ENCODE measurements at places on chromosomes 1 and 21. TPM values are rescaled to one million over a fixed set of nuclear protein-coding genes. Genes with fewer than 3 reads are reported as not detected.

DNA sequence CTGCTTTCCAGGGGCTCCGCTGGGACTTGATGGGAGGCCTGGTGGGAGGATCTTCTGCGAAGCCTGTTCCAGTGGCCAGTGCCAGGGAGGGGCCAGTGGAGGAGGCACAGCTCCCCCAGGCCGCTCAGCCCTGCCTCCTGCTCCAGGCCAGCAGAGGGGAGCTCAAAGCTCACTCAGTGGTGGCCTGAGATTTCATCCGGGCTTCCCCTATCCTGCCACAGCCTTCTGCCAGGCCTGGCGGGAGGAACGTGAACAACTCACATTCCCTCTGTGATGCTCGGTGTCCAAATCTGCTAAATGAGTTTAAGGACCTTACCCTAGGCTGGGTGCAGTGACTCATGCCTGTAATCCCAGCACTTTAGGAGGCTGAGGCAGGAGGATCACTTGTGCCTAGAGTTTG is 3.3 kb downstream of the CLCNKB start:
- H3K27ac ChIP-seq = no peak overlapping the region
- peak; percentile 15 for DNase-seq
- H3K27me3 ChIP-seq = no peaks in the 10 kb centered on the region
- no peak overlapping the region for H3K4me3 ChIP-seq

GRCh38 chr21:45972716-45973474 is 8.7 kb upstream of the COL6A1 start:
- H3K36me3 ChIP-seq = no peaks in the 10 kb centered on the region
- H3K4me3 ChIP-seq = peak overlapping the region; percentile 37
- H3K27me3 ChIP-seq = no peaks in the 10 kb centered on the region

Gene OR6N1
- total RNA-seq = not detected

GRCh38 chr1:14954210-14954609 is 199.3 kb upstream of the TMEM51 start:
- no peaks in the 10 kb centered on the region for H3K27me3 ChIP-seq
- no peak overlapping the region for H3K27ac ChIP-seq
- peaks cover 5% of the 10 kb centered on the region for H3K4me1 ChIP-seq
- H3K36me3 ChIP-seq = peaks cover 1% of the 10 kb centered on the region

Gene GBP4
- 0.77 TPM for total RNA-seq

DNA sequence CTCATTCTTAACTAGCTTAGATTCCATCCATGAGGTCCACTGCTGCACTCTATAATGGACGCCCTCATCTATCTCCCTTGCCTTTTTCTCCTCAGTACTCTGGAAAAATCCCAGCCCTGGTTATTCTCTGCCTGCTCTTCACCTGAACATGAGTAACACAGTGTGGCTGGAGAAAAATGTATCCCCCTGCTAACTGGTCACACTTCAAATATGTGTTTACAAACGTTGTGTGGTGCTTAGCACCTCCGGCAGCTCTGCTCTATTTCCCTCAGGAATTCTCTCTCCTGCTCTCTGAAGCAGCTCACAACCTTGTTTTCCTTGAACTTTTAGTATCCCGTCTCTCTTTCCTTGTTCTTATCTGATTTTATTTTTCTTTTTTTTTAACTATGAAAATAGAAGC is 4.1 kb downstream of the SCCPDH start:
- no peak overlapping the region for H3K4me3 ChIP-seq
- H3K27ac ChIP-seq = no peak overlapping the region
- H3K4me1 ChIP-seq = no peaks in the 10 kb centered on the region
- H3K36me3 ChIP-seq = peaks cover 3% of the 10 kb centered on the region

Gene SLC1A7
- total RNA-seq = 0.33 TPM

DNA sequence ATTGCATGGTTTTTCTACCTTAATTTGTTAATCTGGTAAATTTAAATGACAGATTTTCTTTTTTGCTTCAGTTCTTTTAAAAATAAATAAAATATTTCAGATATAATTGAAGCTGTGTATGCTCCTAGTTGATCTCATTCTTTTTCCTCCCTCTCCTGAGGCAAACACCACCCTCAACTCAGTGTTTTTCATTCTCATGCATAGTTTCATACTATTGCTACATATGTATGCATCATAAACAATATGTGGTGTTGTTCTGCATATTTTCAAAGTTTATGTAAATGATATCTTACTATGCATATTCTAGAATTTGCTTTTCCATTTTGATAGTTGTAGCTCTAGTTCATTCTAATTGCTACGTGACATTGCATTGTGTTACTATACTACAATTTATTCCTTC is 257.2 kb upstream of the POU3F1 start:
- no peaks in the 10 kb centered on the region for H3K4me1 ChIP-seq
- no peak overlapping the region for H3K4me3 ChIP-seq

Gene MRPL39
- 34.5 TPM for total RNA-seq

DNA sequence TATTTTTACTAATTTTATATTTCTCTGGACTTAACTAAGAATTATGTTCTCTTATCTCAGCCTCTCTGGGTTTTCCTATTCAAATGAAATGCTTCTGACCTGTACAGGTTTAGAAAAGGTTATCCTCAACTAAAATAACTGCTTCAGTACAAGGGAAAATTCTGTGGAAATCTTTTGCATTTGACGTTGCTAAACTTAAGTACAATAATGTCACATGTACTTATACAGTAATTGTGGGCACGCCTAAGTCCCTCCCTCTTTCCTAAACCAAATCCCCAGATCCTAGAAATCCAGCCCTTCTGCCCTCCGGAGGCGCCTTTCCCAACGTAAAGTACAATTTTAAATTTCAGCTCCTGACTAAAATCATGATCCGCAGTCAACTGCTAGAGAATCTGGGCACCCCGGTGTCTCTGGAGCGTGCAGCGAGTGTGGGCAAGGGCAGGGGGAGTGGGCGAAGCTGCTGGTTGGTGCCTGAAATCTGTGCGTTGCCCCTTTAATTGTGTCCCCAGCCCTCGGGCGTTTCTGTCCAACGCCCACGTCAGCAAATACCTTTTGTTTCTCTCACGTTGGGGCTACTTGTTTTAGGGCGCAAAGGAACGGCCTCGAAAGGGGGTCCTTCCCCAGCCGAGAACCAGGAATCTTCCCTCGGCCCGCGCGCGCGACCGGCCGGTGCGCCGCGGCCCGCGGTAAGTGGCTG is at the start of gene ZBTB8A:
ZBTB8A (plus strand) TSS at position 541 of the 697 bp plus-strand sequence. CDS start 53,505 bp downstream, outside the sequence.
- DNase-seq = peak; percentile 68
- H3K4me3 ChIP-seq = peak within 1 kb of the TSS; percentile 72
- H3K4me1 ChIP-seq = no peaks in the 10 kb centered on the region
- H3K27me3 ChIP-seq = no peaks in the 10 kb centered on the region
- H3K36me3 ChIP-seq = no peaks in the 10 kb centered on the region

DNA sequence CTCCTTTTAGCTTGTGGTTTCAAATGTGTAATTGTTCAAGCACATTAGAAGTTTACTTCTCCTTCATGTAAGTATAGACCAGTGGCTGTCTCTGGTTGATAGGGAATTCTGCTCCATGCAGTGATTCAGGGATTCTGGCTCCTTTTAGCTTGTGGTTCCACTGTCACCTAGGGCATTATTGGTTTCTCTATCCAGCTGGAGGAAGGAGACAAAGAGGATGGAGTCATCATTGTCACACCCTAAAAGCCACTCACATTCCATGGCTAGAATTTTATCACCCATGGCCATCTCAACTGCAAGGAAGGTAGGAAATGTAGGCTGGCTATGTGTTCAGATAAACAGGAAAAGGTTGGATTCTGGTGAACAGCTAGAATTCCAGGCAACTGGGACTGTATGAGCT is 131.2 kb downstream of the URB2 start:
- H3K27ac ChIP-seq = no peak overlapping the region
- no peaks in the 10 kb centered on the region for H3K4me1 ChIP-seq
- no peaks in the 10 kb centered on the region for H3K27me3 ChIP-seq
- H3K4me3 ChIP-seq = no peak overlapping the region
- no peaks in the 10 kb centered on the region for H3K36me3 ChIP-seq

DNA sequence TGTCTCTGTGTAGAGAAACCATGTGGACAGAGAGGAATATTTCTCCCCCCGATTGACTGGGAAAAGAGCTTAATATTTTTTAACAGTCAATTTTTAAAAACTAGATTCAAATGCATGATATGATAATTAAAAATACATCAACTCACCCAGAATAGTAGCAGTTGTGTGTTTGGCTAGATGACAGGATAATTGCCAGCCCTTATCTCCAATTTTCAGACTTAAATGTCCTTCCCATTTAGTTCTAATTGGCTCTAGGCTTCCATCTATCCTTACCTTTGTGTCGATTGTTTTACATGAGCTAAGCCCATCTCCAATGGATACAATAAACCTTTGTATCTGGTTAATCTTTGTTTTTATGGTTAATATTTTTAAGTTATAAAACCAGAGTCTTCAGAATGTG is 23.9 kb upstream of the KIAA0040 start:
- H3K36me3 ChIP-seq = no peaks in the 10 kb centered on the region
- no peaks in the 10 kb centered on the region for H3K27me3 ChIP-seq

- H3K27me3 ChIP-seq = no peaks in the 10 kb centered on the region
- H3K36me3 ChIP-seq = no peaks in the 10 kb centered on the region
- H3K4me3 ChIP-seq = no peak overlapping the region
- H3K27ac ChIP-seq = no peak overlapping the region
- peak; percentile 44 for DNase-seq
- H3K4me1 ChIP-seq = no peaks in the 10 kb centered on the region
These were observed 52.4 kb downstream of the CHD5 start for GRCh38 chr1:6127587-6128163.

GRCh38 chr1:51100264-51100880 is 1.7 kb upstream of the C1orf185 start:
- no peak overlapping the region for H3K27ac ChIP-seq
- no peaks in the 10 kb centered on the region for H3K27me3 ChIP-seq
- H3K4me3 ChIP-seq = no peak overlapping the region
- no peaks in the 10 kb centered on the region for H3K4me1 ChIP-seq
- DNase-seq = no peak

Gene HCRTR1
- not detected for total RNA-seq

GRCh38 chr1:20588634-20589225 is at the start of gene CDA:
Gene CDA (plus strand): TSS chr1:20589097. CDS start chr1:20589130, 33 bp downstream.
- no peak for DNase-seq
- no peaks in the 10 kb centered on the region for H3K36me3 ChIP-seq
- peak within 1 kb of the TSS; percentile 7 for H3K4me3 ChIP-seq
- H3K4me1 ChIP-seq = peaks cover 19% of the 10 kb centered on the region
- H3K27me3 ChIP-seq = no peaks in the 10 kb centered on the region

- H3K27ac ChIP-seq = no peak overlapping the region
- no peaks in the 10 kb centered on the region for H3K4me1 ChIP-seq
- H3K4me3 ChIP-seq = no peak overlapping the region
These were observed 6.5 kb upstream of the HAPLN2 start for GRCh38 chr1:156612666-156613065.

Gene CYB5RL
- total RNA-seq = 6.6 TPM

DNA sequence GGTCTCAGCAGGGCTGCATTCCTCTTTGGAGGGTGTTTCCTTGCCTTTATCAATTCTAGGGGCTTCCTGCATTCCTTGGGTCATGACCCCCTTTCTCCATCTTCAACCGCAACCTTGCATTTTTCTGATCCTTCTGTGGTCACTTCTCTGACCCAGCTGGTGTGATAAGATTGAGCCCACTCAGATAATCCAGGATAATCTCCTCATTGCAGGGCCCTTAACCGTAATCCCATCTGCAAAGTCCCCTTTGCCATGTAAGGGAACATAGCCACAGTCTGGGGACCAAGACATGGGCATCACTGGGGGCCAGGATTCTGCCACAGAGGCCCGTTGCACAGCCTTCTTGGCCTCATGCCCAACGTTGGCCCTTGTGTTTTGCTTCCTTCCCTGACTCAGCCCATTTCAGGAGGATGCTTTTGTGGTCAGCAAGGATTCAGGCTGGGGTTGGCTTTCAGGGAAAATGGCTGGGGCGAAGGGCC is 35.0 kb upstream of the IL19 start:
- H3K4me3 ChIP-seq = no peak overlapping the region
- peaks cover 15% of the 10 kb centered on the region for H3K36me3 ChIP-seq
- no peaks in the 10 kb centered on the region for H3K27me3 ChIP-seq

GRCh38 chr1:22137004-22137720 is 5.7 kb downstream of the WNT4 start:
- no peaks in the 10 kb centered on the region for H3K36me3 ChIP-seq
- H3K4me3 ChIP-seq = no peak overlapping the region
- DNase-seq = no peak
- H3K4me1 ChIP-seq = peaks cover 6% of the 10 kb centered on the region

GRCh38 chr1:78060857-78061563 is 15.2 kb downstream of the GIPC2 start:
- H3K27me3 ChIP-seq = no peaks in the 10 kb centered on the region
- no peaks in the 10 kb centered on the region for H3K36me3 ChIP-seq
- peaks cover 8% of the 10 kb centered on the region for H3K4me1 ChIP-seq

DNA sequence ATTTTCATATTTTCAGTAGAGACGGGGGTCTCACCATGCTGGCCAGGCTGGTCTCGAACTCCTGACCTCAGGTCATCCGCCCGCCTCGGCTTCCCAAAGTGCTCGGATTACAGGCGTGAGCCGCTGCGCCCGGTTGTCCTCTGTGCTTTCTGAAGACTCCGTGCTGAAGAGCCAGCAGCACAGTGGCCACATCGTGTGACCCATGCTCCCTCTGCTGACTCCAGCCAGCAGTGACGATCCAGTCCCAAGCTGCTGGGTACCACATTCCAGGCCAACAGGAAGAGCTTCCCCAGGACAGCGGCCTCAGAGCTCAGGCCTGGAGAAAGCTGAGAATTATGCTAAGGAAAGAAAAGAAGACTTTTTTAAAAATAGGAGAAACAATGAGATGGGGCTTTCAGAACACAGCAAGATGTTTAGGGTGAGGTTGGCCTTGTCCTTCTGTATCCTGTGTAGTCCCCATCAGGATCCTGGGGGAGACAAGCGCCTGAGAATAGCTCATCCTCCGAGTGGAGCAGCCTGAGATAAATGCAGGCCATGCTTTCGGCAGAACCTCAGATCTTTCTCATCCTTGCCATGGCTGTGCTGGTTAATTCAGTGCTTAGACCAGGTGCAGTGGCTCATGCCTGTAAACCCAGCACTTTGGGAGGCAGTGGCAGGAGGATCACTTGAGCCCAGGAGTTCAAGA is 207.1 kb downstream of the SLC35F3 start:
- no peak overlapping the region for H3K4me3 ChIP-seq
- no peak overlapping the region for H3K27ac ChIP-seq
- H3K36me3 ChIP-seq = no peaks in the 10 kb centered on the region

- no peaks in the 10 kb centered on the region for H3K4me1 ChIP-seq
- peak; percentile 34 for DNase-seq
- H3K27me3 ChIP-seq = no peaks in the 10 kb centered on the region
- no peak overlapping the region for H3K27ac ChIP-seq
These were observed 110.4 kb upstream of the C1orf21 start for GRCh38 chr1:184276416-184276815.

Gene PTPRU
- 25.8 TPM for total RNA-seq

- no peaks in the 10 kb centered on the region for H3K36me3 ChIP-seq
- no peak overlapping the region for H3K27ac ChIP-seq
- DNase-seq = peak; percentile 92
- H3K4me1 ChIP-seq = peaks cover 6% of the 10 kb centered on the region
- no peaks in the 10 kb centered on the region for H3K27me3 ChIP-seq
- H3K4me3 ChIP-seq = no peak overlapping the region
These were observed 239.5 kb downstream of the HMCN1 start for GRCh38 chr1:185973645-185974044.

Data from fibroblast of lung (primary cell).